ENCODE measurements at places on chromosomes 1 and 21.

GRCh38 chr1:244413736-244414135 lies 38.0 kb downstream of the ADSS2 start:
- no peak for DNase-seq

- no peak for DNase-seq
Observed at GRCh38 chr1:208631092-208631491, 386.9 kb upstream of the PLXNA2 start.

GRCh38 chr1:172279939-172280636 lies 140.4 kb upstream of the C1orf105 start:
- no peak for DNase-seq

DNA sequence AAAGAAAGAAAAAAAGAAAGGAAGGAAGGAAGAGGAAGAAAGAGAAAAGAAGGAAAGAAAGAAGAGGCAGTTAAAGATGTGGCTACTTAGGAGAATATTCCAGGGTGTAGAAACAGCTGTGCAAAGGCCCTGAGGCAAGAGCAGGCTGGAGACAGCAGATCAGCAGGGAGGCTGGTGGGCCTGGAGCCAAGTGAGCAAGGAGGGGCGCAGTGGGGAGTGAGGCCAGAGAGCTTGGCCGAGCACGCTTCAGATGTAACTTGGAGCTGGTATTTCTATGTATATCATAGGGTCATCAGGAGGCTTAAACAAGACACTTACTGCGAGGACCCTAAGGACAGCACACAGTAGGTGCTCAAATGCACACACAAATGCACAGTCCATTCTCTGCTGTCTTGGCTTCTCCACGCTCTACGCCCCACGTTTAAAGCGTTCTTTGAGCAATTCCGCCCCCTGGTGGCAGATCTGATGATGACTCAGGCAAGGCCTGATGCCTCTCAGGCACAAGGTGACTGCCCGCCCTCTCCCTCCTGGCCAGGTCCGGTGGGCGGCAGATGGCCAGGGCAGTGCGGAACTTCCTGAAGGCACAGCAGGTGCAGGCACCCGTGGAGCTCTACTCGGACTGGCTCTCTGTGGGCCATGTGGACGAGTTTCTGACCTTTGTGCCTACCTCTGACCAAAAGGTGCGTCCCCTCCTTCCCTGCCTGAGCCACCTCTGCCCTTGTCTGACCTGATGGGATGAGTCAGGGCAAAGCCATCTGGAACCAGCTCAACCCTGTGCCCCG lies 11.9 kb upstream of the PADI3 start:
- DNase-seq, result peak; percentile 97

DNA sequence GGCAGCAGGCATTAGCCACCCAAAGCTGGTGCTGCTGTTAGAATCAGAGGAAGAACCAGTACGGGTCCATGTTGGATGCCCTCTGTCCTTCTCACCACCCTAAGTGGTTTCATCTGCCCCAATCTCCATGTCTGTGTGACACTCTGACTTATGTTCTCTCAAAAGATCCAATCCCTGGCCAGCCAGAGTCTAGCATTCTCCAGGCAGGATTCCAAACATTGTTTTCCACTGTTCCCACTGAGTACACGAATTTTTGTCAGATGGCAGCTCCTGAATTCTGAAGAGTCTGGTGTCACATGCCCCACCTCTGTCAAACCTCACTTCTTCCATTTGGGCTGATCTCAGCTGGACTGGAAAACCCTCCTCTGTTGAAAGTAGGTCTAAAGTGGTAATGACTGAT lies 166.0 kb downstream of the DISC1 start:
- no peak for DNase-seq

- DNase-seq, result no peak
Observed at GRCh38 chr1:183600634-183601033, 10.4 kb upstream of the NCF2 start.

DNA sequence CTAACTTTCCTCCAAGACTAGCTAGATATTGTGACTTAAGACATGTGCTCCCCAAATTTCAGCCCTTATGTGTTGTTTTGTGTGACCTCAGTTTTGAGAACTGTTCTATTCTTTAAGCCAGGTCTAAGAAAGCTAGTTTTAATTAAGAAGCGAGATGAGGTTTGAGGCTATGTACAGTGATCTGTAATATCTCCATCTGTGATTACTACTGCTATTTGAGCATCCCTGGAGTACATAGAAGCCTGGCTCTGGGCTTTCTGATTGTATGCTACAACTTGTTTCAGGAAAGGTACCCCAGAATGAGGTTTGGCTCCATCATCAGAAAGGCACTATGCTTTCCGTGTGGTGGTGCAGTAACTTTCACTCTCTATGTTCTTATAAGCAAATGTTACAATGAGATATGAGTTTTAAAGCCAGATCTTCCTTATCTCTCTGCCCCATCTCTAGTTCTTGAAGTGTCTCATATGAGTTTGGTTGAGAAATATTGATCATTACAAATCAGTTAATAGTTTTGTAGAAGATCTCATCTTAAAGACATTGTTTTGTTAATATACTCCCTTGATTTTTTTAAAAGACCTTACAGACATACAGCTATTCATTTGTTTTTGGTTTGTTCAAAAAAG lies 605 bp downstream of the RGS4 start:
- no peak for DNase-seq

- no peak for DNase-seq
Observed at GRCh38 chr1:22204989-22205913, 62.4 kb upstream of the WNT4 start.

DNA sequence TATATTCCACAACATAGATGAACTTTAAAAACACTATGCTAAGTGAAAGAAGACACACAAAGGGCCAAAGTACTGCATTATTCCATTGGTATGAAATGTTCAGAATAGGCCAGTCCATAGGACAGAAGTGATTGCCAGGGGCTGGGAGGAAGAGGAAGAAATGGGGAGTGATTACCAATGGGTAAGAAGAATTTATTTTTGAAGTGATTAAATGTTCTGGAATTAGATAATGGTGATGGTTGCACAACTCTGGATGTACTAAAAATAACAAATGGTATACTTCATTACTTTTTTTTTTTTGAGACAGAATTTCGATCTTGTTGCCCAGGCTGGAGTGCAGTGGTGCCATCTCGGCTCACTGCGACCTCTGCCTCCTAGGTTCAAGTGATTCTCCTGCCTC lies 61.7 kb downstream of the CHD5 start:
- no peak for DNase-seq

DNA sequence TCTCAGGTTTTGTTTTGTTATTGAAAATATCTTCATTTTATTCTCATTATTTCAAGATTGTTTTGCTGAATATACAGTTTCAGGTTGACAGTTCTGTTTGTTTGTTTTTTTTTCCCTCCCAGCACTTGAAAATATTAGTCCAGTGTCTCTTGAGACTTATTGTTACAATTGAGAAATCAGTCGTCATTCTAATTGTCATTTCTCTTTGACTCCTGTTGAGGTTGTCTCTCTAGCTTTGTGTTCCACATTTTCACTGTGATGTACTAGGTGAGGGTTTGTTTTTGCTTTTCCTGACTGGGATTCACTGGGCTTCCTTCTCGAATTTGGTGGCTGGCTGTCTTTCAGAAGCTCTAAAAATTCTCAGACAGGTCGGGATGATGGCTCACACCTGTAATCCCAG lies 443.2 kb upstream of the VAMP3 start:
- no peak for DNase-seq

GRCh38 chr1:204645666-204646065 lies 39.9 kb downstream of the LRRN2 start:
- no peak for DNase-seq

- no peak for DNase-seq
Observed at GRCh38 chr1:155831279-155831976, 25.6 kb downstream of the GON4L start.

GRCh38 chr1:31535561-31535960 lies 40.8 kb upstream of the TINAGL1 start:
- DNase-seq, result no peak

DNA sequence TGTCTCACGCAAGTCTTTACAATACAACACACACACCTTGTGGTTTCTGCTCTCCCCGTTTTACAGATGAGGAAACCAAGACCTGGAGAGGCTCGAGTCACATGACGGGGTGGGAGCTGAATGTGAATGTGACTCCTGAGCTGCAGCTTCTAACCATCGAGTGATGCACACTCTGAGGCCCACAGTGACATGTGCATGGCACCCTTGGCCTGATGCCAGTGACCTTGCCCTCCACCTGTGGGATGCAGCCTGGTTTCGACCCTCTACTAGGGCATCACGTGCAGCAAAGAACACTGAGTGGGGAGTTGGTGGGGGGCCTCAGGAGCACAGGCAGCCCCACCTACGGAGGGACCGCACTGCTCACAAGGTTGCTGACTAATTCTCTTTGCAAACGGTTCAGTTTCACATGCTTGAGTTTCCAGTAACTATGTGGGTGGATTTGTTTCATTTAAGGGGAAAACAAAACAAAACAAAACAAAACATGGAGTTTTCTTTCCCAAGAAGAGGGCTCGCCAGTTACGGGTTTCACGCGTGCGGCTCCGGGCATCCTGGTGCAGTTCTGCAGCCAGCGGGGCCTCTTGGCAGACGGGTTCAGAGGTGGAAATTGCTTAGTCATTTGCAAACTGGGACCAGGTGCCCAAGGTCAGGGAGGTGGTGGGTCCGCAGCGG lies 22.9 kb downstream of the SPSB1 start:
- no peak for DNase-seq

- DNase-seq, result no peak
Observed at GRCh38 chr1:21362096-21362495, 71.8 kb upstream of the ECE1 start.

DNA sequence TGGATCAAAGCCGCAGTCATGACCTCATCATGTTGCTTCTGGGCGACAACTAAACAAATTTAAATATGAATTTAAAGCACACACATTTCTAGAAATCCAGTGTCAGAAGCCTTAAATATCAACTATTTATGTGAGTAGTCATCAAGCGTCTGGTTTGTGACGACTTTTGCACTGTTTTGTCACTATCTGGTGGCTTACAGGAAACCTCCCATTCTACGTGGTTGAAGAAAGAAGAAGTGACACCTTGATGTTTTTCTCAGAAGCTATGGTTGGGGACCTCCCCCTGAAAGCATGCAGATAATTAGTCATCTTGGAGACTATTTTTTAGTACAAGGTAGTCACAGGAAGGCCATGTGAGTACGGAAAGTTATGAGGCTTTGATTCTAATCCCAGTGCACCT lies 58.5 kb downstream of the TENT5C start:
- DNase-seq, result no peak
